CD4-positive, alpha-beta T cell (primary cell): ENCODE measurements at places on chromosomes 6 and 20. TPM values are rescaled to one million over a fixed set of nuclear protein-coding genes. Genes with fewer than 3 reads are reported as not detected.

Gene LAMA5
- total RNA-seq, result 0.16 TPM

Gene TMEM217
- total RNA-seq, result 0.47 TPM

DNA sequence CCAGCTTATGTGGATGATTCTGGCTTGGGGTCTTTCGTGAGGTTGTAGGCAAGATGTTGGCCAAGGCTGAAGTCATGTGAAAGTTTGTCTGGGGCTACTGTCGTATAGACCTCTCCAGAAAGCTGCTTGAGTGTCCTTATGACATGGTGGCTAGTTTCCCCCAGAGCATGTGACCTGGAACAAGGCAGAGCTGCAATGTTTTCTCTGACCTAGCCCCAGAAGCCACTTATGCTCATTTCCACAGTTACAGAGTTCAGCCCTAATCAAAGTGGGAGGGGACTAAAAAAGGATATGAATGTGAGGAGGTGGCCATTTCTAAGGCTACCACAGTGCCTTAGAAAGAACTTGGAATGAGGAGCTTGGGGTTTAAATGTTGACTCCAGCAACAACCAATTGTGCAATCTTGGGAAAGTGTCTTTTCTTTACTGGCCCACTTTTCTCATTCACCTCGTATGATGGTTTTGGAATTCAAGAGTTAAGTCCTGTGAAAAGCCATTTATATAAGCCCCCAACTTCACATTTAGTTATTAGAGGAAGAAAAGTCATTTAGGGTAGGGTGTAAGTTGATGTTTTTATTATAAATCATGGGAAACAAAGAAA is 5.9 kb upstream of the ASXL1 start:
- no peak for DNase-seq

DNA sequence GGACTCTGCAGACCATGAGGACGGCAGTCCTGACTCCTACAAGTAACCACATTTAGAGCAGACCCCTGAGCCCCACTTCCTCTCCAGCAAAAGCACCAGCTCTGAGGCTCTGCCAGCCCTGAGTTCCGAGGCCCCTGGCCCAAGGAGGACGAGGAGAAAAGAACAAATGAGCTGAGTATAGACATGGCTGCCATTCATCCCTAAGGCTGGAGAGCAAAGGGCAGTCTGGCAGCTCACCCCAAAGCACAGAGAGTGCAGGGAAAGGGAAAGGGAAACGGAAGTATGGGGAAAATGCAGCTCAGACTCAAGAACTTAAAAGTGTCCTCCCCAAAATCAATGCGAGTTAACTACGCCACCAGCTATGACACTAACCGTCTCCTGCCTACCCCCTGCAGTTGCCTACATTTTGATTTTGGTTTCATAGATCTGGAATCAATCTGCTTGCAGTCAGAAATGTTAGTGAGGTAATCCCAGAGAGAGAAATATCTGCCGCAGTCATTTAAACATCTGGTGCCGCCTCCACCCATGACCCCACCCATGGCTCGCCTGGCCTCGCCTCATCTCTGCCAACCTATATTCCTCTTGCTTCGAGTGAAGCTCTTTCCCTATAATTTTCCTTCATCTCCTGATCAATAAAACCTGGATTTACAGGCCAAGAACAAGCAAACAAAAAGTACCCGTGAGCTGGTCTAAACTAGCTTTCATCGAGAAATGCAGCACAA is 49.6 kb upstream of the AFDN start:
- DNase-seq, result no peak

DNA sequence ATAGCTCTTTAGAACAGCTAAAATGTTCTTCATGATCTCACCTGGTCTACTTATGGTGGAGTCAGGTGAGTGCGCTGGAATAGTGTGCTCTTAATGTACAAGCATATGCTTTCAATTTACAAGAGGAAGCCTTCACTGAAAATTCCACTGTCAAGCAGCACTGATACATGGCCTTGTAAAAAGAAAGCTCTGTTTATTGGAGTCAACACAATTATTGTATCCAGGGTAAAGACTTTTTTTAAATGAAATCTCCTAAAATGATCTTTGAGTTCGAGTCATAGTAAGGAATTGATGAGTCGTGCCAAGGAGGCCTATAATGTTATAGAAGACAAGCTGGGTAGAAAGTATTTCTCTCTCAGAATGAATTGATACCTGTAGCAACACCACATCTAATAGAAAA is 41.6 kb upstream of the CARMIL1 start:
- no peak for DNase-seq

Gene ZBTB46
- total RNA-seq, result 0.08 TPM

Gene VSX1
- total RNA-seq, result not detected

DNA sequence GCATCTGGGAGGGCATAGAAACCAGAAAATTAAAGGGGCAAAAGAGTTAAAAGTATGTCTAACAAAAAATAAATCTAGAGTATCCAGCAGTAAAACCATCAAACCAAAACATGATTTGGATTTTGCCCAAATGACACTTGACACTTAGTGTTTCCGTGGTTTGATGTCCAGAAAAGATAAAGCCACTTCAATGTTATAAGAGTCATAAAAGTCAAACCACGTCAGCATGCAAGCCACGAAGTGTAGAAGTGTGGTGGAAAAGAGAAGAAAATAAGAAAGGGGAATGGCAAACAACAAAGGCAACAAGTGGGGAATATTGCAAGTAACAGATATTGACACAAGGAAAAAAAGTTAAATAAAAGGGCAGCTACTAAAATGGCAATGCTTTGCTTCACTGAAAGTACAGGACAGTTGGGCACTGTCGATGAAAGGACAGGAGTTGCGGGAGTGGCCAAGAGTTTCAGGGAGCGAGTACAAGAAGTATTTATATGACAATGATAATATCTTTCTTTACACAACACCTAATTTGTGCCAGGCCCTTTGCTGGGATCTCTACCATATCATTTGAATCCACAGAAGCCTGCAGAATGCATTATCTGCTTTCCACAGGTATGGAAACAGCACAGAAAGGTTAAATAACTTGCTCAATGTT is 6.3 kb upstream of the HDDC2 start:
- DNase-seq, result no peak

Gene MEI4
- not detected for total RNA-seq

- no peak for DNase-seq
Measured at GRCh38 chr6:13593720-13594119, 19.3 kb downstream of the SIRT5 start.

DNA sequence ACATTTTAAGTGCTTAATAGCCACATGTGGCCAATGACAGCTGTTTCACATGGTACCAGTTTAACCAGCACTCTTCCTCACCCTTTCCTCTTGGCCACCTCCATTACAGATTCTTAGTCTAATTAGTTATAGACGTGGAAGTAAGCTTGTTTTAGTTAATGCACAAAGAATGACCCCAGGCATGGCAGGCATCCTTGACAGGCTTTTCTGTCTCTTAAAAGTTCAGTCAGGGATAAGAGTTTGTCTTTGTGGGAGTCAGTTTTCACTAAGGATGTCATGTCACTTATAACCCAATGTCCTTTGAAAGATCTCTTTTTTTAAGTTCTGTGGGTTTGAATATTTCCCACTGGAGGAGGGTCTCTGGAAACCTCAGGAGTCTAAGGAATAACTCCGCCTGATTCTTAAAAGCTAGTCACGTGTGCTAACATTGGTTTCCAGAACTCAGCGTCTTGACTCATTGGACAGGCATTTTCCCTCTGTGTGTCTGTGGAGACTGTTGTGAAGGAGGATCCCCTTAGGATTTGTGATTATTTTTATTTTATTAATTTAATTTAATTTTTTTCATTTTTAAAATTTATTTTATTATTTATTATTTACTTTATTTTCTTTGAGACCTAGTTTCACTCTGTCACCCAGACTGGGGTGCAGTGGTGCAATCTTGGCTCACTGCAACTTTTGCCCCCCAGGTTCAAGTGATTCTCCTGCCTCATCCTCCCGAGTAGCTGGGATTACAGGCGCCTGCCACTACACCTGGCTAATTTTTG is 171.4 kb downstream of the ZFAND3 start:
- DNase-seq, result no peak

Gene GPR6
- not detected for total RNA-seq

Gene BTN1A1
- total RNA-seq, result not detected

Gene NR2E1
- not detected for total RNA-seq
